Stimulated activated CD8-positive, alpha-beta memory T cell treated with anti-CD3 and anti-CD28 coated beads, Interleukin-7, amount 100 ng/mL, for 48 hours (primary cell): ENCODE measurements at places on chromosomes 5 and 9.

- no peak for DNase-seq
Measured at GRCh38 chr9:137657606-137658005, 38.8 kb downstream of the EHMT1 start.

DNA sequence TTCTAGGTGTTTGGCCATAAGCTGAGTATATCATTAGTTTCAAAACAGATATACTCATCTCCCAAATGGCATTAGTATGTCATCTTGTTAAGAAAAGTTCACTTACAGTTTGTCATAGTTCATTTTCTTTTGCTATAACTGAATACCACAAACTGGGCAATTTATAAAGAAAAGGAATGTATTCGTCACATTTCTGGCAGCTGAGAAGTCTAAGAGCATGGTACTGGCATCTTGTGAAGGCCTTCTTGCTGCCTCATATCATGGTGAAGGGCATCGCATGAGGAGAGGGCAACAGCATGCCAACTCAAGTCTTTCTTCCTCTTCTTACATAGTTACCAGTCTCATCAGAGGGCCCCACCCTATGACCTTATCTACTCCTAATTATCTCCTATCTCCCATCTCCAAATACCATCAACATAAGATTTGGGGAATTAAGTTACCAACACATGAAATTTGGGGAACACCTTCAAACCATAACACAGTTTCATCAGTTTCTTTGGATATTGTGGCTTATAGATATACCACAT, 20.4 kb upstream of the ITGA1 start:
- no peak for DNase-seq

GRCh38 chr9:14455243-14455642, 141.3 kb upstream of the NFIB start:
- no peak for DNase-seq

GRCh38 chr5:151080613-151081430, at the start of gene TNIP1:
TSS of gene TNIP1 (minus strand) at chr5:151081034. CDS start at chr5:151065095, 15,939 bp downstream.
- peak; percentile 92 for DNase-seq

DNA sequence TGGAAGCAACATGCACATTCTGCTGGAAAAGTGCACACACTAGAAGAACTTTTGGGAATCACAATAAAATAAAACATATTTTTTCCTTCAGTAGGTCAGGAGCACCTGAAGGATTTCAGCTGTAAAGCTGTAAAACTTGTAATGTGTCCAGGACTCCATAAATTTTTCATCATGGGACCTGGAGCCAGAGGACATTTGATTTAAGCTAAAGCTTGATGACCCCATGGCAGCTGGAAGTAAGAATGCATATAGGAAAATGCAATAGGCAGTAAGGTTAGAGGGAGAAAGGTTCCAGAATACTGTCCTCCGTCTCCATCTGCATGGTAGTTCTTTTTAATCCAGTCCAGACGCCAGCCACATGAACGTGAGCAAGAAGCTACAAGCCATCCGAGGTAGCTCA, 166.0 kb downstream of the ADAMTSL1 start:
- DNase-seq: no peak

DNA sequence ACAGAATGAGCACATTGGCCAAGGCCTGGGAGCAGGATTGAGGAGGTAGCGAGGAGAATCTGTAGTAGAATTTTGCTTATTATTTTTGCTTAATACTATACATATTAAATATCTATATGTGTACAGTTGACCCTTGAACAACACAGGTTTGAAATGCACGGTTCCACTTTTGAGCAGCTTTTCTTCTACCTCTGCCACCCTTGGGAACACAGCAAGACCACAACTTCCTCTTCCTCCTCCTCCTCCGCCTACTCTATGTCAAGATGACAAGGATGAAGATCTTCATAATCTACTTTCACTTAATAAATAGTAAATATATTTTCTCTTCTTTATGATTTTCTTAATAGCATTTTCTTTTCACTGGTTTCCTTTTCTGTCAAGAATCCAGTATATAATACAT, 541.4 kb downstream of the KCTD16 start:
- no peak for DNase-seq

DNA sequence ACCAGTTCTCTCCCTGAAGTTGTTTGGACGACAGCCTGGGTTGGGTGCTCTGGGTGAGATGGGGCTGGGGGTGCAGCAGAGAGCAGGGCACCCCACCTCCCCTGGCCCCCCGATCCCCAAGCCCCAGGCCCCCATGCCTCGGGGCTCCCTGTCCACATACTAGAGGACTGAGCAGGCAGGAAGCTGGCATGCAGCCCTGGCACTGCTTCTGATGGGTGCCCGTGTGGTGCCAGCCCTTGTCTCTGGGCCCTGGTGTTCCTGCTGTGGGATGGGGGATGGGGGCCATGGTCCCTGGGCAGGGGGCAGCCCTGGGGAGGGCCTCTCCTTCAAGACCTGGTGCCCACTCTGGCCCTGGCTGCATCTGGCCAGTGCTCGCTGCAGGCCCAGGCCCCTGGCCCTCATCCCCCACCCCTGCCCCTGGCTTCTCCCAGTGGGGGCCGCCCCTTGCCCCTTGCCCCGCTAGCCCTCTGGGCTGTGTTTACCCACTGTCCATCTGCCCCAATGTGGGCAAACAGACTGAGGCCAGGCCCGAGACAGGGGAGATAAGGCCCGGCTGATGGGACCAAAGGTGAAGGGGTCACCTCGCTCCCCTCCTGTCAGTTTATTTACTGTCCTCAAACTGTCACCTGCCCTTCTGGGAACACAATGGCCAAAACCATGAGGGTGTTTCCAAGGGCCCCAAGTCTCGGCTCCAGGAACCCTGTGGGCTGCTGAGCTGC, 67.3 kb upstream of the RXRA start:
- DNase-seq: no peak

GRCh38 chr9:127451858-127452656, 747 bp downstream of the LRSAM1 start:
- DNase-seq: no peak

DNA sequence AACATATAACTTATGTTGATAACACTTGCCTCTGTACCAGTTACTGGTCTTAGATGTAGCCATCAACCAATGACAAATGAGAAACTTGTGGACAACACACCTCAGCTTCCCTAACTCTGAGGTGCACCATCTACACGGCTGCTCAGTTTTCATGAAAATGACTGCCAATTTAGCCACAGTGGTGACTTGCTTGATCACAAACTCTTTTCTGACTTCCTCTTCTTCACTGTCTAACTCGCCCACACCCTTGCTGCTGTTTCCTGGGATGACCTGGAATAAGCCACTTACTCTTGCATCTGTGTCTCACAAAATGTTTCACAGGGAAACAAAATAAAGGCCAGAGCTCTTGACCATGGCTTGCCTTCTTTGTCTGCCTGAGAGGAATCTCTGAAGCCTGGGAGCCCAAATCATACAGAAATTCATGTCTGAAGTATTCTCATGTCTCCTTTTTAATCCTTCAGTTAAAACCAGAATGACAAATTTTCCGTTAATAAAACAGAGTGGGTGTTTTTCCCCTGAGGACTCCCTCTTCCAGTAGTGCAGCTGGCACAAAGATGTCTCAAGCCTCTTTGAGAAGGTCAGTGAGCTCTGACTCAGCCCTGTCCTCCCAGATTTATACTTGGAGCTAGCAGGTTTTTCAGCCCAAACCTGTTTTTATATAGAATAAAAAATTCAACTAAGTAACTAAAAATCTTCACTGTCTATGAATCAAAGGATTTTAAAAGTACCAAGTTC, 126.5 kb upstream of the PAM start:
- DNase-seq: no peak

DNA sequence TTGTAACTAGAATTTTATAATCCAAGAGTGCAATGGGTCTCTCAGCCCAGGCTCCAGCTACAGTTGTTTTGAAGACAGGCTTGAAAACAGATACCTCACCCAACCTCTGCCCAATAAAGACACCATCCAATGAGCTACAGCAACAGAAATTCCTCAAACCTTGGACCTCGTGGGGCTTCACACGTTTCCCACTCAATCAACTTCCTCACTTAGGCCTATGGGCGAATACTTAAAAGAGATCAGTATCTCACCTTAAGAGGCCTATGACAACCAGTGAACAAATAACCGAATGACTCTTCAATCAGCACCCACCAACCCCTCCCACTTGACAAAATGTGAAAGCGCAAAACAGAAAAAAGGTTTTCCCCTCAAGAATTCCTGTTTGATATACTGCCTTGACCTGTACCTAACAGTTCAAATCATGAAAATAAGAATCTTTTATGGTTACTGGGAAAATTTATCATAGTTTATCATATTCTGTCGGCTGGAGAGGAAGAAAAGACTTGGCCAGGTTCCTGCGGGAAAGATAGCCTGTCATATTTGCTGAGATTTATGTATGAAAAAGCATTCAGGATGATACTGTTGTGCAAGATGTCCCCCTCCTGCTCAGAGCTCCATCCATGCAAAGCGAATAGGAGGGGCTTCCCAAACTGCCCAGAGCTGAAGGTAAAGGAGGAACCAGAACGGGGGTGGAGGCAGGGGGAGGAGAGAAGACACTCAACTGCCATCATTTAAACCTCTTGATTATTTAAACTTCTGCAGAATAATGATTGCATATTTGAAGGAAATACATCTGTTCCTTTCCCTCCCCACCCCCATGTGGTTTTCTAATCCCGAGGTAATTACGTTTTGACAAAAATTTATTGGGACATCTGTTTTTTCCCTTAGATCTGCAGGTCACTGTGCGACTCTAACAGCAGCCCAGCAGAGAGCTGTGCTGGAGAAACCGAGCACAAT, 256.3 kb downstream of the NFIB start:
- DNase-seq: no peak

- no peak for DNase-seq
Measured at GRCh38 chr5:83306572-83307241, 164.8 kb upstream of the VCAN start.

DNA sequence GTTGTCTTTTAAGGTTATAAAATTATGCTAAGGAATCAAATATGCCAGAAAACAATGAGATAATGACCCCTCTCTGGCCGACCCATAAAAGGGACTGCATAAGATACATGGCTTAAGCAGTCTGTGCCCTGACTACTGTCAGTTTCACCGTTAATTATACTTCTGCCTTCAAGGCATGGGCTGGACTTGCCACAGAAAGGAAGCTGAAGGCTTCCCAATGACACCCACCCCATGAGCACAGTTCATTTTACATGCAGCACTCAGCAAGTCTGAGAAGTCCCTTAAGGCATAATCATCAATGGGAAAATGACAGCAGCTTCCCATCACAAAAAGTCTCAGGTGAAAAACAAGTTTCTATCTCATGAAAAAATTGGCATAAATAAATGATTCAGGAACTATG, 175.6 kb downstream of the GLIS3 start:
- no peak for DNase-seq

GRCh38 chr9:98037357-98037756, 19.2 kb upstream of the NANS start:
- no peak for DNase-seq

DNA sequence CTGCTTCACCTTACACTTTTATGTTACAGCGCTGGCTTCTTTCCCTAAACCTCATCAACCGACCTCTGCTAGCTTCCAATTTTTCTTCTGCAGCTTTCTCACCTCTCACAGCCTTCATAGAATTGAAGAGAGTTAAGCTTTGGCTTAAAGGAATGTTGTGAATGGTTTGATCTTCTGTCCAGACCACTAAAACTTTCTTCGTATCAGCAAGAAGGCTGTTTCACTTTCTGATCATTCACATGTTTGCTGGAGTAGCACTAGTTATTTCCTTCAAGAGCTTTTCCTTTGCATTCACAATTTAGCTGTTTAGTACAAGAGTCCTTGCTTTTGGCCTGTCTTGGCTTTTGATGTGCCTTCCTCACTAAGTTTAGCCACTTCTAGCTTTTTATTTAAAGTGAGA, 49.5 kb downstream of the NR3C1 start:
- no peak for DNase-seq

DNA sequence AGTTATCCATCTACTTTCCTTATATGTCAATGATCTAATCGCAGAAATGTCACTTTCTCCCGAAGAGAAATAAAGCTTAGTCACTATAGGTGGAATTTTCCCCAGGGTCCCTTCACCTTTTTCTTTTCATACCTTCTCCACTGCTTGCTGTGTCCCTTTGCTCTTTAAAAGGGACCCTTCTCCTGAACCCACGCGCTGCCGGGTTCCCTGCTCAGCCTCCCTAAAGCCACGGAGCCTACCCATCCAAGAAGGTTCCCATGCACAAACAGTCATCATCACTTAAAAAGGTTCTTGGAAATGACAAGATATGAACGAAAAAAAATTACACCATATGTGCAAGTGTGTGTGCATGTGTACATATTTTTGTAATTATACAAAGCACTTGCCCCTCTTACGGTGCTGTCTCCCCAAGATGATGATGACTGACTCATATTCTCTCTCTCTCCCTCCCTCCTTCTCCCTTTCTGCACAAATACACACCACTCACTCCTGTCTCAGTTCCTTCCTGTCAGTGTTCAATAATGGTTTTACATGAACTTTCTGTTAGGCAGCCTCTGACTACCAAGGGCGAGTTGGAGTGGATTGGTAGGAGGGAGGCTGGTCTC, 1.5 kb upstream of the PTPRD start:
- no peak for DNase-seq

DNA sequence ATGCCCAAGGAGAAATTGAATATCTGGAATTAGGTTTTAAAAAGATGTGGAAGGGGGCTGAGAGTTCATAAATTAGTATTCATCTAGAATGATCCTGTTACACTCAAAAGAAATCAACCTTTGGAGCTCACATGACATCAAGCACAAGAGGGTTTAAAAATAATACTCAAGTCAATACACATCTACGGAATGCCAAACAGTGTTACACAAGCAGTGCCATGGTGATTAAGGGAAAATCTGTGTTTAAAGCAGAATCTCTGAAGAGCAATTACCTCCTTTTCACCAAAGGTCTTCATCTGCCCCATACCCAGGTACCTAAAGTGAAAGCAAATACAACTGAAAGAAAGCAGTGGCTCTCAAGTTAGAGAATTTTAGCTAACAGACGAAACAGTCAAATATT, 261.6 kb downstream of the NFIB start:
- DNase-seq: no peak

- DNase-seq: no peak
Measured at GRCh38 chr9:124717597-124717996, 53.5 kb downstream of the NR6A1 start.

- no peak for DNase-seq
Measured at GRCh38 chr5:110342683-110343082, 383.8 kb downstream of the TMEM232 start.

DNA sequence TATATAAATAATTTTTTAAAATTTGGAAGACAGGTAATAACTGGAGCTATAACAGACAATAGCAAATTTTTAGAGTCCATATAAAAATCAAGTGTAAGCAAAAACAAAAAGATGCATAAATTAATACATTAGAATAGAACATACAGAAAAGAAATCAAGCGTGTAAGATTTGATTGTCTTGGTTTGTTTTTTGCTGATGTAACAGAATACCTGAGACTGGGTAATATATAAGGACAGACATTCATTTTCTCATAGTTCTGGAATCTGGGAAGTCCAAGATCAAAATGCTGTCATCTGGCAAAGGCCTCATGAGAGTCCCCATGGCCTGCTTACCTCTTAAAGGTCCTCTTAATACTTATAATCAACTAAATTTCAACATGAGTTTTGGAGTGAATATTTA, 1010.1 kb downstream of the CDH18 start:
- no peak for DNase-seq

DNA sequence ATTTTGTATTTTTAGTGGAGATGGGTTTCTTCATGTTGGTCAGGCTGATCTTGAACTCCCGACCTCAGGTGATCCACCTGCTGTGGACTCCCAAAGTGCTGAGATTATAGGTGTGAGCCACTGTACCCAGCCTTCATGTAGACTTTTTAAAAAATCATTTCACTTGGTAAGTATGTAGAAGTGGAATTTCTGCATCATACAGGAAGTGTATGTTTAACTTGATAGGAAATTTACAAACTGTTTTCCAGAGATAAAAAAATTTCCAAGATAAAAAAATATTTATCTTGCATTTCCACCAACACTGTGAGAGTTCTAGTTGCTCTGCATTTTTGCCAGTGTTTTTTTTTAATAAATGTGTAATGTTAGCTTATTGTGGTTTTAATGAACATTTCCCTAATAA, 155.8 kb downstream of the ZNF608 start:
- no peak for DNase-seq
